ENCODE measurements at places on chromosomes 11 and 22.

GRCh38 chr11:64842366-64842759, 2.1 kb downstream of the CDC42BPG start:
- DNase-seq, result no peak

DNA sequence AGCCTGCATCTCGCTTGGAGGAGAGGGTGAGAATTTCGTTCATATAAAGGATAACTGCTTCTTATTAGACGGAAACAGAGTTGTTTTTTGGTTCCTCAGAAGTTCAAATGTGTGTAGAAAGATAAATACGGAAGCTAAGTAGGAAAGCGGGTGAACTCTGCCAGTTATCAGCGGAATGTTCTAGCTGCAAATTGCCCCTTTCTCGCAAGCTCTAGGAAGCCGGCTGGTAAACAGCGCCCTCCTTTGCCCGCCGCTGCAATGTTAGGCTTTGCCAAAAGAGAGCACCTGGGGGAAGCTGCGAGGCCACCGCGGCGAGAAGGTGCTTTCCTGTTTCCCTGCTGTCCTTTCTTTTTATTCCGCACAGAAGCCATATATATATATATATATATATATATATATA, 67.0 kb downstream of the IGLL5 start:
- DNase-seq, result peak; percentile 51

DNA sequence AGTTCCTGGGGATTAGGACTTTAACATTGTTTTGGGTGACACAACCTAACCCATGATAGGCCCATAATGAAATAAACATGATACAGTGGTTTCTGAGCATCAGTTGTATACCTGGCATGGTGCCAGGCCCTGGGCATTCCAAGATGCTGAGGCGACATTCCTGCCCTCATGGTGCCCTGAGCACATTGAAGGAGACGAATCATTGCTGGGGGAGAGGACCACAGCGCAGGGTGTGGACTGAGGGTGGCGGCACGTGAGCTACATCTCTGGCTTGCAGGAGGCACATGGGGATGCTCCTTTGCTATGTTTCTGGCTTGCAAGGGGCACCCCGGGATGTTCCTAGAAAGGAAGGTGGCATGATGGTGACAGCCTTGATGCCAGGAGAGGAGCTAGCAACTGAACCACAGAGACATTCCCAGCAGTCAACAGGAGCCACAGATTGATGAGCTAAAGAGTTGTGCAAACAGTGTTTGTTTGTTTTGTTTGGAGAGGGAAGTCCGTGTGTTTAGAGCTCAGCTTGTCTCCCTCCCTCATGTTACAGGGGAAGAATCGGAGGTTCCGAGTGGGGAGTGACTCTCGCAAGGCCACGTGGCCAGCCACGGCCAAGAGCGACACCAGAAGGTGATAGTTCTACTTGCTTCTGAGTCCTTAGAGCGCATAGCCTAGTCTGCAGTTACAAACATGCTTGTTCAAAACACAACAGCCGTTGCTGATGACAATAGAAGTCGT, 106.4 kb downstream of the MIAT start:
- DNase-seq, result no peak

- no peak for DNase-seq
Measured at GRCh38 chr22:46935506-46936377, 173.3 kb downstream of the TBC1D22A start.

- no peak for DNase-seq
Measured at GRCh38 chr22:47442821-47443220, 680.4 kb downstream of the TBC1D22A start.

Measured in GM20000 (cell line).